Urinary bladder (tissue), 4 donors: ENCODE measurements at places on chromosomes 6 and 20. TPM values are rescaled to one million over a fixed set of nuclear protein-coding genes. Genes with fewer than 3 reads are reported as not detected.

EMILIN3 gene
- 4.1 TPM for total RNA-seq

RNF39 gene
- 0.11 TPM for total RNA-seq

ELOVL4 gene
- total RNA-seq, result 9.3 TPM

CD93 gene
- 72.8 TPM for total RNA-seq

ZSCAN23 gene
- total RNA-seq, result 15.5 TPM

BEND6 gene
- total RNA-seq, result 12.8 TPM

TINAG gene
- total RNA-seq, result 0.16 TPM

TRIM40 gene
- not detected for total RNA-seq

BANF2 gene
- total RNA-seq, result not detected
